Ammon's horn (tissue), 1 donor: ENCODE measurements at places on chromosomes 13 and 19.

DNA sequence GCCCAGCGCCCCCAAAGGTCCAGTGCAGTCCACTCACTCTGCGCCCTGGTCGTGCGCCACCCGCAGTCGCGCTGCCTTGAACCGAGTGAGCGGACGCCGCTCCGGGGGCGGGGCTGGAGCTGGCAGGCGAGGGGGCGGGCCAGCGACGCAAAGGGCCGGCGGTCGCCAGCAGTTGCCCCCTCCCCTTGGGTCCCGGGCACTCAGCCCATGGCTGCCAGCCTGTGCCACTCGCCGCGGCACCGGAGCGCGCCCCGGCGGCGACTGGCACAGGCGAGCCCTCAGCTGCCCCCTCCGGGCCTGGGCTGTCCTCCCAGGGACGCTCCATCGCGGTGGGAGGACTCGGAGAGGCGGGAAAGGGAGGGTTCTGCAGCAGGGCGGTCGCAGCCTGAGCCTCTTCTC lies at the start of gene S1PR5:
Gene S1PR5 (minus strand): TSS at position 87 of the 399 bp plus-strand sequence. CDS start 2,436 bp downstream, outside the sequence.
- DNase-seq, result peak; percentile 93

- peak; percentile 21 for DNase-seq
These were observed at the start of gene CFD for GRCh38 chr19:858868-859843. TSS of gene CFD (plus strand) at chr19:859664. CDS start at chr19:859690, 26 bp downstream.

DNA sequence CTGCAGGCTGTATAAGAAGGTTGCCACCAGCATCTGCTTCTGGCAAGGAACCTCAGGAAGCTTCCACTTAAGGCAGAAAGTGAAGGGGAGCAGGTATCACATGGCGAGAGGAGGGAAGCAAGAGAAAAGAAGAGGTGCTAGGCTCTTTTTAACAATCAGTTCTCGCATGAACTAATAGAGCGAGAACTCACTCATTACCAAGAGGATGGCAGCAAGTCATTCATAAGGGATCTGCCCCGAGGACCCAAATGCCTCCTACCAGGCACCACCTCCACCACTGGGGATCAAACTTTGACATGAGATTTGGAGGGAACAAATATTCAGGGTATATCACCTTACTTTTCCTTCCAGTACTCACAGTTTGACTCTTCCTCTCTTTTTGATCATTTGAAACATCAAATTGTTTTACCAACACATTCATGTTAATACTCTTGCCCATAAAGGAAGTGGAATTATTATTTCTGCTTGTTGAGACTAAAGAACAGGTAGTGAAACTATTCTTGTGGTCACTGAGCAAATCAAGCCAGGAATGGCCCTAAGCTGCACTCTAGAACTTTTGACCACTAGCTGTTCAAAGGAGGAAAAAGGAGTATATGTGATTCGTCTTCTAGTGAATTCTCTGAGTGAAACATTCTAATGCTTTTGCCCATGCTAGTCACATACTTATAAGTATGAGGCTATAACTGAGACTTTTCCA lies 45.0 kb downstream of the LACC1 start:
- peak; percentile 18 for DNase-seq

- peak; percentile 73 for DNase-seq
These were observed 559 bp upstream of the LENG9 start for GRCh38 chr19:54464044-54464629.

DNA sequence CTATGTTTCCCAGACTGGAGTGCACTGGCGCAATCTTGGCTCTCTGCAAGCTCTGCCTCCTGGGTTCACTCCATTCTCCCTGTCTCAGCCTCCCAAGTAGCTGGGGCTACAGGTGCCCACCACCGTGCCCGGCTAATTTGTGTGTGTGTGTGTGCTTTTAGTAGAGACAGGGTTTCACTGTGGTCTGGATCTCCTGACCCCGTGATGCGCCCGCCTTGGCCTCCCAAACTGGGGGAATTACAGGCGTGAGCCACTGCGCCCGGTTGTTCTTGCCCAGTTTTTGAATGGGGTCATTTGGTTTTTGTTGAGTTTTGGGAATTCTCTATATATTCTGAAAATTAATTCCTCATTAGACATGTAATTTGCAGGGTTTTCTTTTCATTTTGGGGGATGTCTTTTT lies 238.4 kb upstream of the PRR20A start:
- no peak for DNase-seq

GRCh38 chr19:812049-812746 lies 9.6 kb downstream of the PLPPR3 start:
- DNase-seq, result no peak

GRCh38 chr13:48156466-48156865 lies 61.6 kb upstream of the MED4 start:
- DNase-seq, result no peak

GRCh38 chr13:77740097-77740735 lies 42.7 kb downstream of the SLAIN1 start:
- no peak for DNase-seq

- no peak for DNase-seq
These were observed 1.7 kb downstream of the MADCAM1 start for GRCh38 chr19:497869-498510.

DNA sequence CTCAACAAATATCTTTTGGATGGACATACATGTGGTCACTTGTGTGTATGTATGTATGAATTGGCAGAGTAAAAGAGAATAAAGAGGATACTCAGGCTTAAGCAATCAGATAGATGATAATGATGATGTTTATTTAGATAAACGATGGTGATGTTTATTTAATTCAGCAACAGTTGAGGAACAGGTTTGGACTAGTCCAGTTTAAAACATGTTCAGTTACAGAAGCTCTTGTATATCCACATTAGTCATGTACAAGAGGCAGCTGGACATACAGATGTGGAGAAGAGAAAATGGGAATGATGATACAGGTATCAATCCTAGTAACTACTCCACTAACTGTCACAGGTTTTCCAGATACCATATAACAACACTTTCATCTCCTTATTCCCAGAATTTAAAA lies 232.1 kb downstream of the DIAPH3 start:
- no peak for DNase-seq

GRCh38 chr13:21596722-21597121 lies 7.2 kb downstream of the MICU2 start:
- DNase-seq, result no peak

DNA sequence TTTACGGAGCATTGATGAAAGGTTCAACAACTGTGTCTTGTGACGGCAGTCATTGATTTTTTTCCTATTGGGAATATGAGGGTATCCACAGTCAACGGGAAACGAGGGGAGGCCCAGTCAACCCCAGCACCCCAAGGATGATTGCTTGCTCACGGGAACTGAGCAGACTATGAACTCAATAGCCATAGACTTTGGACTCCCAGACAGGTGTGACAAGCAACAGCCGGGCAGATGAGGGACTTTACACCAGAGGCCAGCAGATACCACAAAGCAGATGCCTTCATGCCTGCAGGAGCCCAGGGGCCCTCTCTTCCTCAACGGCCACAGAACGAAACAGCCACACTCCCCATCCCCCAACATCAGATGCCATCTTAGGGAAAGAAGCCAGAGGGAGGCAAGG lies 80.3 kb upstream of the FLT1 start:
- no peak for DNase-seq

- no peak for DNase-seq
These were observed 11.6 kb downstream of the FUZ start for GRCh38 chr19:49801401-49801888.
